ENCODE measurements at places on chromosomes 7 and 10. TPM values are rescaled to one million over a fixed set of nuclear protein-coding genes. Genes with fewer than 3 reads are reported as not detected.

DNA sequence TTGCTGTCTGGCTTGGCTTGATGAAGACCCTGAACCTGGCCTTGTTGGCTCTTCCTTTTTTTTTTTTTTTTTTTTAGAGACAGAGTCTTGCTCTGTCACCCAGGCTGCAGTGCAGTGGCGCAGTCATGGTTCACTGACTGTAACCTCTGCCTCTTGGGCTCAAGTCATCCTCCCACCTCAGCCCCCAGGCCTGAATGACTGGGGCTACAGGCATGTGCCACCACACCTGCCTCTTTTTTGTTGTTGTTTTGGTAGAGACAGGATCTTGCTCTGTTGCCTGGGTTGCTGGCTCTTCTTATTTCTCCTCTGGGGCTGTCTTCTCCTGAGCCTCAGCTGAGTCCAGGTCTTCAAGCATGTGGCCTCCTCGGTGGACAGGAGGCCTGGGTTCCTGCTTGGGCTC is 44.7 kb downstream of the PRF1 start:
- no peak for DNase-seq

DNA sequence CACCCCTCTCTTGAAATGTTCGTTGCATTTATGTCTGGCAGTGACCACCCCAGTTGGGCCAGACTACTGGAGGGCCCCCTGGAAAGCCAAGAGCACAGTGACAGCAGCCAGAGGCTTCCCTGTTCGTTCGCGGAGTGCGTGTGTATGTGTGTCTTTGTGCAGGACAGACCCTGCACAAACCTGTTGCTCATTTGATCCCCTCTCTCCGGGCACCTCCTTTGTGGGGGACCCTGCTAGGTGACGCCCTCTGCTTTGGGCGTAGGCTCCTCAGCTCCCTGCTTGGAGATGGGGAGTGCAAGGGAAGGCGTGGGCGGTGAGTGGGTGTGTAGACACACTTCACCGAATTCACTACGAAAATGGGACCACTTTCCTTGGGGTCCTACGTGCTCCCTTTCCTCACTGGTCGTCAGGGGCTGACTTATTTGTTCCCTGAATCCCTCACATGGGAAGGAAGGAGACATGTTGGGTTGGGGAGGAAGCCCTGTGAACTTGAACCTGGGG is 38.7 kb downstream of the AGAP3 start:
- no peak for DNase-seq

ZPBP gene
- total RNA-seq = not detected

DNA sequence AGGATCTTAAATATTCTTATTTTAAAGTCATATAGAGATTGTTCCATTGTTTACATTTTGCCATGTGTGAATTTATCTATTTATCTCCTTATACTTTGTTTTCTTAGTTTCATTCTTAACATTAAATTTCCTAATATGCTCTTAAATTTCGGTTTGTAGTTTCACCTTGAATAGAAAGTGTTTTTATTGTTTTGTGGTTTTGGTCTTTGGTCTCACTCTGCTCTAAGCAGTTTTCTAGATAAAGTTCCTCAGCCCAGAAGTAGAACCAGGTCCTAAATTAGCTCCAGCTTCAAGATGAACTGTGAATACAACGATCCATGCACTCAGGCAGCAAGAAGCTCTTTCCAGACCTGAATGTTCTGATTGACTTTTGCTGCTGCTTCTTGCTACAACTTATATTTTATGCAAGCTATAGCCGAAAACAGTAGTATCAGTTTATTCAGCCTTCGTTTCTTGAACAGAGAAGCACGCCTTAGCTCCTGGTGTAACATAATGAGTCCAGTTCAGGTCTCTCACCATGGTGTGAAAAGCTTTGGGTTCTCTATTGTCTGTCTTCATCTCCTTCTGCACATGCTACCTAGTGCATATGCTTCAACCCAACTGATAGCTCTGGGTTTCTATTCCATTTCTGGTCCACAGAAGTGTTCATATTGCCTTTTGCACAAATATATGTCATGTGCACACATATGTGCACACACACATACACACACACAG is 95.3 kb downstream of the SEM1 start:
- no peak for DNase-seq

GRCh38 chr7:117053432-117053831 is 100.1 kb downstream of the ST7 start:
- DNase-seq = no peak

MUC3A gene
- 185 TPM for total RNA-seq

- peak; percentile 22 for DNase-seq
Measured at GRCh38 chr7:47383696-47384445, 198.0 kb downstream of the TNS3 start.

GIMAP2 gene
- total RNA-seq = 6.8 TPM

PLXDC2 gene
- total RNA-seq = 37.3 TPM

DNA sequence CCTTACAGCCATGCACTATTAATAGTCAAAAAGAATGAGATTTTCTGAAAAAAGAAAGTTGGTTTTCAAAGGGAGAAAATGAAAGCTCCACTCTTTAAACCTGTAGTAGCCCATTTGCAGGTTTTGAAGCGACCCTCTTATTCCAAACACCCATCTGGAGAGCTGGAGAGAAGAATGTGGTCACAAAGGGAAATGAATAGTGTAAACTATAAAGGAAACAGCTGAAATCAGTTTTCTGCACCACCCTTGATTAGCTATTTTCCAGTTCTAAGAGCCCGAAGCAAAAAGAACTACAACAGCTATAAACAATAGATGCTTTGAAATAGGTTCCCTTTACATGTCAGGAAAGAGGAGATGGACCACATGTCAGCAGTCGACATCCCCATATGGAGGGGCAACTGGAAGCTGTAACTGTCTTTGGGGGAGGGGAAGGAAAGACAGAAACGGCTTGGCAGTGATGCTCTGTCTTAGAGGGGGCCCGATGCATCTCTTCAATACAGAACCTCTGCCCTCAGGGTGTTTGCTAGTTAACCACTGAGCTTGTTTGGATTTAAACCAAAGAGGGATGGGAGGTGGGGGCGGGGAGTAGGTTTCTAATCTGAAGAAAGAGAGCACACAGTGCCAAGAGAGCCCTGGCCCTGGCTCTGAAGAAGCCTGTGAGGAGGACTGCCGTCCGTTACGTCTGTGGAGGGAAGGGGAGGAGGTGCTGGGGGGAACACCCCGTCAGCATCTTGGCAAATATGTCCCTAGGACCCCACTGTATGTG is 55.3 kb downstream of the CPVL start:
- DNase-seq = no peak

HOXA9 gene
- 28.6 TPM for total RNA-seq

GRCh38 chr7:29825775-29826529 is 19.6 kb downstream of the WIPF3 start:
- DNase-seq = no peak

DENND2A gene
- total RNA-seq = 8.2 TPM

ACSM6 gene
- total RNA-seq = not detected

CCL24 gene
- 21.7 TPM for total RNA-seq

DNA sequence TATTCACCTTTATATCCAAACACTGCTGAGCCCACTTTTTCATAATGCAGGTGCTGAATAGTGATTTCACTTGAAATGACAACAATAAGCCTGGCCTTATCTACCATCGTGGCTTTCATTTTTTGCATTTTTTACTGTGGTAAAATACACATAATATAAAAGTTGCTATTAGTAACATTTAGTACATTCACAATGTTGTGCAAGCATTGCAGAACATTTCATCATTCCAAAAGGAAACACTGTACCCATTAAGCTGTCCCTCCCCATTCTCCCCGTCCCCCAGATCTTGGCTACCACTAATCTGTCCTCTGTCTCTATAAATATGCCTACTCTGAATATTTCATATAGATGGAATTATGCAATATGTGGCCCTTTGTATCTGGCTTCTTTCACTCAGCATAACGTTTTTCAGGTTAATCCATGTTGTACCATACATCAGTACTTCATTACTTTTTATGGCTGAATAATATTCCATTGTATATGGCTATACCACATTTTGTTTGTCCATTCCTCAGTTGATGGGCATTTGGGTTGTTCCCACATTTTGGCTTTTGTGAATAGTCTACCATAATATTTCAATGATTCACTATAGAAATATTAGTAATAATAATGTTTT is 68.5 kb upstream of the ARID5B start:
- no peak for DNase-seq

CUBN gene
- 0.37 TPM for total RNA-seq

DNA sequence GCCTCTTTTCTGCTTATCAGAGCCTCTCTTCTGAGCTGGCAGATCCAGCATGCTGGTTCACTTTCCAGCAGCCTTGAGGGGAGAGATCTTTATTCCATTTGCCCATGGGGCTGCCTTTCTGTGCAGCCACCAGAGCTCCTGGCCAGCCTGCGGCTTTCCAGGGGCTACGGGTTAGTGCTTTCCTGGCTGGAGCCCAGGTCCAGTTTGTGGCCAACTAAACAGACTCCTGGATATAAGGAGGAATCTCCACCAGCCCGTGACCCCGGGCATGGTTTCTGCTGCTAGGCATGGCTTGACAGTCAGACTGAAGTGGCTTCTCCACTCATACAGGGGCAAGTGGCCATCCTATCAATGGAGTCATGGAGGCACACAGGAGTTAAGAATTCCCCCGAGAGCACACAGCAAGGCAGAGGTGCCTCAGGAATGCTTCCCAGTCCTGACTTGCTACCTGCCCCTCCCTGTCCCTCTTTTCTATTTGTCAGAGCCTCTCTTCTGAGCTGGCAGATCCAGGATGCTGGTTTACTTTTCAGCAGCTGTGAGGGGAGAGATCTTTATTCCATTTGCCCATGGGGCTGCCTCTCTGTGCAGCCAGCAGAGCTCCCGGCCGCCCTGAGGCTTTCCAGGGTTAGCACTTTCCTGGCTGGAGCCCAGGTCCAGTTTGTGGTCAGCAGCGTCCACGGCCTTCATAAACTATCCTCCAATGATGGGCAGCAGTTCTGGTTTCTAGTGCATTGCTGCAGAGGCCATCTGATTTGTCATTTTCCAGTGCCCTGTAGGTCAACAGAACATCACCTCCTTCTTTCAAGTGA is 35.9 kb downstream of the TSPAN15 start:
- no peak for DNase-seq

- DNase-seq = no peak
Measured at GRCh38 chr7:39855325-39855674, 94.8 kb upstream of the CDK13 start.

HOXA4 gene
- total RNA-seq = 5.1 TPM

COL17A1 gene
- total RNA-seq = 328 TPM

OPN4 gene
- total RNA-seq = 0.20 TPM

DNA sequence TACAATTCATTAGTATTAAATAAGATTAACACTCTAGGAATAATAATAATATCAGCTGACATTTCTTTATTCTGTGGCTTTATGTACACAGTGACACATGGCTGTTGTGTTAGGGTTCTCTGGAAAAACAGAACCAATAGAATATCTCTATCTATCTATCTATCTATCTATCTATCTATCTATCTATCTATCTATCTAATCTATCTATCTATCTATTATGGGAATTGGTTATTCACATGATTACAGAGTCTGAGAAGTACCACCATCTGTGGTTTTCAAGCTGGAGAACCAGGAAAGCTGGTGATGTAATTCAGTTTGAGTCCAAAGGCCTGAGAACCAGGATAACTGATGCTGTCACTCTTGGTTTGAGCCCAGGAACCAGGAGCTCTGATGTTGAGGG is 194.1 kb upstream of the MTPN start:
- DNase-seq = no peak

GRCh38 chr7:118747473-118747872 is 523.0 kb downstream of the ANKRD7 start:
- no peak for DNase-seq

LRMDA gene
- total RNA-seq = 10.6 TPM

DNA sequence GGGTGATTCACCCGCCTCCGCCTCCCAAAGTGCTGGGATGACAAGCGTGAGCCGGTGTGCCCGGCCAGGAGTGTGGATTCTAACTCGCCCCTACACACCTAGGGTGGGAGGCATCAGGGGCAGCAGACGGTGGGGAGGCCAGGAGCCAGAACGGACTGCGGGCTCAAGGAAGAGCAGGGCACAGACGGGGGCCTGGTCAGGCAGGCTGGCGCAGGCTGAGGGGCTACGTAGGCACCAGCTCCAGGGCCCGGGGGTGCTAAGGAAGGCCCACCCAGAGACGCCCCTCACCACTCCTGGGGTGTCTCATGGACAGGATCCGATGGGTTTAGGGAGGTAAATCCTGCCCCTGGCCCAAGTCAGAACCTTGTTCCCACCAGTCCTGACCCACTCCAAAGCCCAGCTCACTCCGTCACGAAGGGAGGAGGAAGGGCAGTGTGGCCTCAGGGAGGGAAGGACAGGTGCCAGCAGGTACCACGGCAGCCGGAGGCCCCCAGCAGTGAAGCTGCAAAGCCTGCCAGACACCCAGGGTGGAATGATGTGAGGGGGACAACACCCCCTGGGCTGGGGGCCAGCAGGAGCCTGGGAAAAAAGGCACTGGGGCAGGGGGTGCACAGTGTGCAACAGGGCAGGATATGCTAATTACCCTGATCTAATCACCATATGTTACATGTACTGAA is 251.4 kb downstream of the MAD1L1 start:
- no peak for DNase-seq

DNA sequence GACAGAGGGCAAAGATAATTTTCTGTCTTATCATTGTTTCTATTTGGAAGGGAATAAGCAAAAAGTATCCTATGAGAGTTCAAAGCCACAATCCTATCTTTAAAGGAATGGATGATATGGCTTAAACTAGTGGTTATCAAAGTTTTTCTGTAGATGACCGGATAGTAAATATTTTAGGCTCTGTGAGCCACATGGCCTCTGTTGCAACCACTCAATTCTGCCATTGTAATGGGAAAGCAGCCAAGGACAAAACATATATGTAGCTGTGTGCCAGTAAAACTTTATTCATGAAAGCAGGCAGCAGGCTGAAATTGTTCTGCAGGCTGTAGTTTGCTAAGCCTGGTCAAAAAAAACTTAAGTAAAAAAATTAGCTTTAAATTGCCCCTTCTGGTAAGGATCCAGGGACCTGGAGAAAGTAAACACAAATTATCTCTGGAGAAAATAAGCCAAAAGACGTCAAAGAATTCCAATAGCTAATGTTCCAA is 73.3 kb downstream of the THSD7A start:
- DNase-seq = no peak

DNA sequence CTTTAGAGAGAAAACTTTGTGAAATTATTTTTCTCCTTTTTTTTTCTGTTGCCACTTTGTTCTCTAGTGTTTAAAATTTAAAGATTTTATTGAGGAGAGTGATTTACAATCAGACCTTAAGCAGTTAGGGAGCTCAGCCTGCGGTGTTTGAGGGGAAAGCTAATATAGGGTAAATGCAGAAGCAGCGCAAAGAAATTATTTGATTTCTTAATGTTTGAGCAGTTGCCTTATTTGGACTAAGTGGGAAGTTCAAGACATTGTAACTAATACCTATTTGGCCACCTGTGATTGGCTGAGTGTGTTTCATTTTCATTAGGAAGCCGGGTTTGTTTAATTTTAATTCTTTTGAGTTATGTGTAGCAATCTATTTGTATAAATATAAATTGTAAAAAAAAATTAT is 25.3 kb downstream of the WAC start:
- no peak for DNase-seq

GRCh38 chr7:26101361-26102151 is 50.4 kb upstream of the NFE2L3 start:
- peak; percentile 23 for DNase-seq

- peak; percentile 50 for DNase-seq
Measured at GRCh38 chr10:119199231-119199992, 8.0 kb upstream of the GRK5 start.
